Bone marrow (tissue), 2 donors: ENCODE measurements at places on chromosomes 13 and 19.

- no peak for DNase-seq
Measured at GRCh38 chr19:38737281-38737865, 6.9 kb downstream of the CAPN12 start.

DNA sequence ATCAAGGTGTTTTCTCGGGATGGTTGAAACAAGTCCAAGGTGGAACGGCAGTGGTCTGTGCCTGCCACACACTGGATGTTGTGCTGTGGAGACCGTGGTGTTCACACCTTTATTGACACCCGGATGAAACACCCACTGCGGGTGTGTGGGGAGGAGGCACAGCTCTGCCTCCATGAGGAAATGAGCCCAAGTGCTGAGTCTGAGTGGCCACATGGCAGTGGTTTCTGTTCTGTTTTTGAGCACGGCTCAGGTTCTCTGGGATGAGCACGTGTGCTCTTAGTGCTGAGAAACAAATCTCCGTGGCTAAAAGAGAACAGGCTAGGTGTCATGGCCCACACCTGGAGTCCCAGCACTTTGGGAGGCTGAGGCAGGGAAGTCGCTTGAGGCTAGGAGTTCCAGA lies 29.5 kb downstream of the UPF1 start:
- DNase-seq: no peak

DNA sequence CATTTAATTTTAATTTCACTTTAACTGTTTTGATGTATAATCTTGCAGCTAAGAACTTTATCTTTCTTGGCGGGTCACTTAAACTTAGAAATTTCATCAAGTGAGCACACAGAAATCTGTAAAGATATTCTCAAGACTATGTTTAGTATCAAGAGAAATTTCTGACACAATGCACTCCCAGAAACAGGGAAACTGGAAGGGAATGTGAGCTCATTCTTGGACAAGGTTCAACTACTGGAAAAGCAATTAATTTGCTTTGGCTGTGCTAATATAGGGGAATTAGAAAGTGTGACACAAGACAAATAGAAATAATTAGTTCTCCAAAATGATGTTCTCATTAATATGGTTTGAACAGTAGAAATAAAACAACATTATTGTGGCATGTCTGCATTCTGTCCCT lies 402.3 kb downstream of the DACH1 start:
- DNase-seq: no peak

DNA sequence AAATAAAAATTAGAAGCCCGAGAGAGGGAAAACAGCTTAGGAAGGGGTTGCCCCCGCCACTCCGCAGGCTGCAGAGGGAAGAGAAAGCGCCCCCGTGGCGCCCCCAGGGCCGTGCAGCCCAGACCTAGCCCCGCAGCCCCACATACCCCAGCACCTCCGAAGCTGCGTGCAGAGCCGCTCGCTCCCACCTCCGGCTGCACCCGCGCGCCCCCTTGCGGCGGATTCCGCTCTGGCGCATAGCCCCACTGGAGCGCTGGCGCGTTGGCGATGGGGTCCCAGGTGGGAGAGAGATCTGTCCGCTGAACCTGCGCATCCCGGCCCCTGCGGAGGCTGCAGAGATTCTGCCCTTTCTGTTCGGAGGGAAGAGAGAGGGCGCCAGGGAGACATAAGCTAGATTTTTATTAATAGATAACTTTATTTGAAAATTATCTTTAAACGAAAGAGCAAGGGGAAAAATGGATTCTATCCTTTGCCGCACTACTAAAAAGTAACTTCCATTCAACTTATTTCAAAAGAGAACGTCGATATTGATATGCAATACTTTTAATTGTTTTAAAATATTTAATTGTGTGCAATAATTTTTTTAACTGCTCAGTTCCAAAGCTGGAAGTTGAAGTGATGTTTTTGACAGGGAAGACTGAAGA lies 11.7 kb upstream of the CLN5 start:
- DNase-seq: peak; percentile 23

DNA sequence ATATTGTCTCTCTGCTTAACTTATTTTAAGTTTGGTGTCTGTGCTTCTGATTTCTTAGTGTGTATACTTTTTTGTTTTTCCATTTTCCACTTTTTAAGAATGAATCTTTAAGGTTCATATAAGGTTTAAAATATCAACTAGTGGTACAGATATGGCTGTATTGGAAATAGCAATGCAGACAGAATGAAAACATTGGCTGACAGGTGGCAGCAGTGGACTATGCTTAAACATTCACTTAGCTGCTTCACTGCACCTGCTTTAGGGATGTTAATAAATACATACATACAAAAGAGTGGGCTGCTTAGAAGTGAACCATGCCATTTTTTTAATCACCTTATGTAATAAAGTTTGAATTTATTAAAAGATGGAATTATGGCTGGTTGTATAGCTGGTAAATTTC lies 27.3 kb downstream of the TM9SF2 start:
- no peak for DNase-seq

- no peak for DNase-seq
Measured at GRCh38 chr19:12786952-12787351, 4.3 kb upstream of the JUNB start.

DNA sequence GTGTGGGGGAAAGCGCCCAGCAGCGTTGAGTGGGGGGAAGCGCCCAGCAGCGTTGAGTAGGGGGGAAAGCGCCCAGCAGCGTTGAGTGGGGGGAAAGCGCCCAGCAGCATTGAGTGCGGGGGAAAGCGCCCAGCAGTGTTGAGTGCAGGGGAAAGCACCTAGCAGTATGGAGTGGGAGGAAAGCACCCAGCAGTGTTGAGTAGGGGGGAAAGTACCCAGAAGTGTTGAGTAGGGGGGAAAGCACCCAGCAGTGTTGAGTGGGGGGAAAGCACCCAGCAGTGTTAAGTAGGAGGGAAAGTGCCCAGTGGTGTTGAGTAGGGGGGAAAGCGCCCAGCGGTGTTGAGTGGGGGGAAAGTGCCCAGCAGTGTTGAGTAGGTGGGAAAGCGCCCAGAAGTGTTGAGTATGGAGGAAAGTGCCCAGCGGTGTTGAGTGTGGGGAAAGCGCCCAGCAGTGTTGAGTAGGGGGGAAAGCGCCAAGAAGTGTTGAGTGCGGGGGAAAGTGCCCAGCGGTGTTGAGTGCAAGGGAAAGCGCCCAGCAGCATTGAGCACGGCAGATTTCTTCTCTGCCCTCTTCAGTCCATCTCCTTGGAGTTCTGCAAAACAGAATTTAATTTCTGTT lies 138.4 kb downstream of the ATP11A start:
- no peak for DNase-seq

GRCh38 chr13:42762917-42763316 lies 18.5 kb upstream of the FAM216B start:
- DNase-seq: no peak

- DNase-seq: no peak
Measured at GRCh38 chr19:49492573-49493405, 3.4 kb upstream of the RPS11 start.

- DNase-seq: no peak
Measured at GRCh38 chr13:72165276-72165675, 298.3 kb upstream of the DACH1 start.

- no peak for DNase-seq
Measured at GRCh38 chr13:99690426-99691174, 189.3 kb downstream of the TM9SF2 start.

DNA sequence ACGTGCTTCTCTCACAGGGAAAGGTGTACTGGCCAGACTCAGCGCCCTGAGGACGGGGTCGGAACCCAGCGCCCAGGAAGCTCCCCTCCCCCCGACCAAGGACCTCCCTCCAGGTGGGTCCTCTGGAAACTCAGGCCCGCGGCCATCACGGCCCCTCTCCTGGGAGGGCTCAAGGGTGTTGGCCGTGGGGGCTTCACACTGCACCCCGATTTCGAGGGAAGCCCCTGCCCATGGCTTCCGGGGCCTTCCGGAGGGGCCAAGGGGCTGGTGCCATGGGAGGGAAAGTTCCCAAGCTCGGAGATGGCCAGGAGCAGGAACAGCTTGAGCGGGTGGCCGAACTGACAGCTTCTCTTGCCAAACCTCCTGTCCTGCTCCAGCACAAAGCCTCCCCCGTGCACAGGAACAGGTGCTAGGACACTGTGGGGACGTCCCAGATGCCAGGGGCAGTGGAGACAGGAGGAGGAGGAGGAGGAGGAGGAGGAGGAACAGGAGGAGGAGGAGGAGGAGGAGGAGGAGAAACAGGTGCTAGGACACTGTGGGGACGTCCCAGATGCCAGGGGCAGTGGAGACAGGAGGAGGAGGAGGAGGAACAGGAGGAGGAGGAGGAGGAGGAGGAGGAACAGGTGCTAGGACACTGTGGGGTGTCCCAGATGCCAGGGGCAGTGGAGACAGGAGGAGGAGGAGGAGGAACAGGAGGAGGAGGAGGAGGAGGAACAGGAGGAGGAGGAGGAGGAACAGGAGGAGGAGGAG lies 10.0 kb downstream of the SBNO2 start:
- DNase-seq: no peak

DNA sequence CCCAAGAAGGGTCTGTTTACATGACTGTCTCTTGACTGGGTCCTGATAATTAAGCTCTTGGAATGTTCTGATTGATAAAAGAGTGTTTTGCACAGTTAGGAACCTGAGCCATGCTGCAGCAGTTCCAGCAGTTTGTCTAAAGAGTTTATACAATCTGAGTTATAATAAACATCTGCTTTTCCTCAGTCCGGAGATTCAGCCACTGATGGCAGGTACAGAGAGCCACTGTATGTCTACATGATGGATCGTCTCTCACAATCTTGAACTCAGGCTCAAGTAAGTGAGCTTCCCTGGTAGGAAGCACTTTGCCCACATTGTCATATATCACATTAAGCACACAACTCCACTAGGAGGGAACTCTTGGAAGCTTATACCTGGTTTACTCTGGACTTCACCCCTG lies 84.3 kb downstream of the UGGT2 start:
- no peak for DNase-seq

DNA sequence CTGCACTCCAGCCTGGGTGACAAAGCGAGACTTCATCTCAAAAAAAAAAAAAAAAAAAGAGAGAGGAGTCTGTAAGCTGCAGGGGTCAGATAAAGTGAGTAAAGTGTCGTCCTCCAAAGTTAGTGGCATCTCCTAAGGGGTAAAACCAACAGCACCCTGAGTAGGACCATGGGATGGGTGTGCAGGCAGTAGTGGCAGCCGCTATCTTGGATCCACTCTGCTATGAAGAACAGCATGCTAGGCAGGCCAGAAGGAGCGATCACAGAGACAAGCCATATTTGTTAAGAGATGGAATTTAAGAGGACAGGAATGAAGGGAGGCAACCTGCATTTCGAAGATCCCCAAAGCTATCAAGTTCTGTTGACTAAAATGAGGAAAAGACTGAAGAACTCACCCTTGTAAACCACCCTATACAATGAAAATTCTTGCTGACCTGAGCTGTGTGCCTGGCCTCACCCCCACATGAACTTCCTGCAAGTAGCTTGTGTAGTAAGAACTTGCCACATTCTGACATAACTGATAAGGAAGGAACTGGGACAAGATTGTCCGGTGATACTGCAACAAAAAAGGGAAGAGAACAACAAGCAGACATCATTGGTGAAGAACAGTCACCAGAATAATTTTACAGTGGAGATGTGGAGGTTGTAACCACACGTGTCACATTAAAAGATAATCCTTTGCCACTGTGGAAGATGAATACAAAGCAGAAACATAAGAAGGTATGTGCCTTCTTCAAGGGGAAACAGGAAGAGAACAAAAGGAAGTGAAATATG lies 16.2 kb downstream of the DPY19L3 start:
- DNase-seq: no peak

DNA sequence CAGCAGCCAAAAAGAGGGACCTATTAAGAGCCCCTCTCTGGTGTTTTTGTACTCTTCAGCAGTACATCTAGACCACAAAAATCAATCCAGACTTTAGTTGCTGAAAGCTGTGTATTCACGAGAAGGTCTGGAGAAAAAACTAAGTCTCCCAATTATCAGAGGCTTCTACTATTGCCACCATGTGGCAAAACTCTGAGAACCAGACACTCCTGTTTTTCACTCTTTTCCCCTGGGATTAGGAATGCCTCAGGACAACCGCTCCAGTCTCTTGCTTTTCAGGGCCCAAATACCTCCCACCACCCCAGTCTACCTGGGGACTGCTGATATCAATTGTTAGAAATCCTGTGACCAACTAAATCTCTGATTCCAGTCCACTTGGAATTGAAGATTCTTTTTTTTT lies 30.1 kb upstream of the OBI1 start:
- DNase-seq: no peak

- peak; percentile 72 for DNase-seq
Measured at GRCh38 chr13:77298426-77298825, 28.5 kb downstream of the MYCBP2 start.

DNA sequence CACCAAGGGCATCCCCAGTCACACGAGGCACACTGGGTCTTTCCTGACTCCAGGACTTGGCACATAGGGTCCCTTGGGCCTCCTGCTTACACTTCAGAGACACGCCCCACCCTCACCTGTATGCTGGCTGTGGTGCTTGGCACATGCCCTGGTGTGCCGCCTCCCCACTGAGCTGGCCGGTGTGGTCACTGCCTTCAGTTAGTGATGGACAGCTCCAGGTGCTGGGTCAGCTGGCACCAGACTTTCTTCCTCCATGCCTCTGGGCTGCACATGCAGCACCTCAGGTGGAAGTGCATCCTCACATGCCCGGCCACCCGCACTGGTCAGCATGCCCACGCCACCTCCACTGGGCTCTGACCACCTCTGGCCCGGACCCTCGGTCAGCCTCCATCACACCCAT lies 52.9 kb downstream of the KLF2 start:
- no peak for DNase-seq

DNA sequence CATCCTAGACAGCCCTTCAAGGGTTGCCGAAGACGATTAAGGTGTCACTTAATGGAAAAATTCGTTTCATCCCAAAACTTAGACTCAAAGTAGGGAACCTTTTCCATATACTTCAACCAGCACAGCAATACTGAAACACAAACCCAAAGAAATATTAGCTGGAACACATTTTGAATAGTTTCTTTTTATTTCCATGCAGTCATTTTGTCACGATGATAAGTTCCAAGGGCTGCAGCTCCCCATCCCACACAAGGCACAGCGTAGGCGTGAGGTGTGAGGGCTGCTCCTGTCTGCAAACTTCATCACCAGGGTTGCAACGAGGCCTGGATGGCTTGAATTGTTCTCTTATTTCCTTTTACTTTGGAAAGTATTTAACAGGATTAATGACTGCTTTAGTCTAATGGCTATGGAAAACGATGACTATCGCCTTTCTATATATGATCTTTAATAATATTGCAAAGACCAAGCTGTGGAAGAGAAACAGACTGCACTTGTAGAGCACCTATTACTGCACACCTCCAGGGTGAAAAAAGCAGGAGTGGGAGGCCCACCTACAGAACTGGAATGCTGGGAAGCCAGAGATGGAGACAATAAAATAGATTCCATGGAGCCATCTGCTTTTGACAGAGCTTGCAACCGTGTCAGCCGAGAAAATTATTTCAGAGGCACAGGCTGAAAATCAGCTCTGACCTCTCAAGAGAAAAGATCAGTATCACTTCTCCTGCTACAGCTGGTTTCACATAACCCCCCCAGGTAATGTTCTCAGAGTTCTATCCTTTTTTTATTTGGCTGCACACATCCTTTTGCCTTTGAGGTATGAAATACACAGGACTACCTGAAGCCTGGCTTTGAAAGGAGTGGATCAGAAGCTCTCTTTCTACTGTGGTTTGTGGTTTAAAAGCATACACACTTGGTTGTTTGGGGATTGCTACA lies 274.5 kb upstream of the NBEA start:
- DNase-seq: no peak

- no peak for DNase-seq
Measured at GRCh38 chr13:41345914-41346589, 35.0 kb downstream of the NAA16 start.
